ENCODE measurements at places on chromosomes 7 and 10. TPM values are rescaled to one million over a fixed set of nuclear protein-coding genes. Genes with fewer than 3 reads are reported as not detected.

- H3K4me3 ChIP-seq: no peak overlapping the region
- DNase-seq: no peak
- H3K27me3 ChIP-seq: no peaks in the 10 kb centered on the region
- H3K36me3 ChIP-seq: no peaks in the 10 kb centered on the region
- H3K27ac ChIP-seq: no peak overlapping the region
Measured at GRCh38 chr10:49564461-49565009, 25.6 kb upstream of the ERCC6 start.

DNA sequence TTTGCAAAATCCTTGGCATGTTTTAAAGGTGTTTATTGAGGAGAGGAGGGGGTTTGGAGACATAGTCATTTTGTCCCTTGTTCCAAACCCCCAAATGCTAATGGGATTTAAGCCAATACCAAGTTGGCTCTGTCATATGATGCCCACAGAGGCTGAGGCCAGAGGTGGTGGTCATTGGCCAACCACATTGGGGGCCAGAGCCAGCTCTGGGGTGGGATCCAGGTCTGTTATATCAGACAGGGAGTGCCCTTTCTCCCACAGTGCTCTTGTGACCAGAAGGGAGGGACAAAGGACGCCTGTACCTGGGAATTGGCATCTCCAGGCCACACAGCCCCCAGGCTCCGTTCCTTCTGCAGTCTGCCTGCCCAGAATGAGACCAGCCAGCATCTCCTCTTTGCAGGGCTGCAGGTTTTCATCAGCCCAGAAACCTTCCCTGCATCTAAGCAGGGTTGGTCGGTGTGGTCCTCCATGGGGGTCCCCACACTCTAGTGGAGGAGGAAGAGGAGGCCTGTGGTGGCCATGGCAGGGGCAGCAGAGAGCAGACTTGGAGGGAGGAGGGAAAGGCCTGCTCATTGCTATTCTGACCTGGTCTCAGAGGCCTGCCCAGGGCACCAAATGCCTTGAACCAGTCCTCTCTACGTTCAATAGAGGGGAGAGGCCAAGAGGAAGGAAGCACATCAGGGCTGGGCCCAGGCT, 17.9 kb downstream of the ADCYAP1R1 start:
- H3K27me3 ChIP-seq: no peaks in the 10 kb centered on the region
- H3K27ac ChIP-seq: no peak overlapping the region
- no peak for DNase-seq
- H3K36me3 ChIP-seq: no peaks in the 10 kb centered on the region
- H3K4me3 ChIP-seq: no peak overlapping the region

DNA sequence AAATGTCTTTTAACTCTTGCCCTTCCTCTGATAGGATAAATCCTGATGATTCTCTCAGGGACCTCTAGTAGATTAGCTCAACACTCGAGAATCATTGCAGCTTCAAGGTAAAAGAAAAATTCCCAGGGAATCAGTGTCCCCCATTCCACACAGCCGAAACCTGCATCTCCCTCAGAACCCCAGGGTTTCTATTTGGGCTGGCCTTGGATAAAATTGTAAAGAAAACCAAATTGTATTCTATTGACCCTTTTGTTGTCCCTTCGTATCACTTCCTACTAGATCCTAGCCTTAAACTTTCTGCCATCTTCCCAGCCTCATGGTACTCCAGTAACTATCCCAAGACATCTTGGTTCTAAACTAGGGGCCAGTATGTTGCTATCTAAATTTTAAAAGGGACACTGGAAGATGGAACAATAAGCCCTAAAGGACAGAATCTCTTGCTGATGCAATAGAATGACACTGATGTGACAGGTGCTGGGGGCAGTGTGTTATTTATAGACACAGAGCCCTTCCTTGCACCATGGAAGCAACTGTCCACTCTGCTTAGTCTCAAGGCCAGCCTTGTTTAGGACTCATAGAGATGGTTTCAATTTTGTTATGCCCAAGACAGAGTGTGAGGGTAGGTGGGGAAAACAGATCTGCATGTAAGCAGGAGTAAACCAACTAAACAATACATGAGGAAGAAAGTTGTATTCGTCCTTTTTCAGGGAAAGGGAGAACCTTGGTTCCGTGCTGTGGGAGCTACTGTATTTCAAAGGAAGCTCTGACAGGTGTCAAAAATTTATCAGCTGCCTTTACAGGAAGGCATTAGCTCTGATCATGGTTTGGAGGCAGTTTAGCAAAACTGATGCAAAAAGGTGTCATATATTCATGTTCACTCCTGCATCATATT, 7.6 kb downstream of the ASB15 start:
- no peak overlapping the region for H3K4me3 ChIP-seq
- no peak overlapping the region for H3K27ac ChIP-seq
- H3K27me3 ChIP-seq: no peaks in the 10 kb centered on the region
- no peaks in the 10 kb centered on the region for H3K36me3 ChIP-seq
- H3K4me1 ChIP-seq: no peaks in the 10 kb centered on the region

DNA sequence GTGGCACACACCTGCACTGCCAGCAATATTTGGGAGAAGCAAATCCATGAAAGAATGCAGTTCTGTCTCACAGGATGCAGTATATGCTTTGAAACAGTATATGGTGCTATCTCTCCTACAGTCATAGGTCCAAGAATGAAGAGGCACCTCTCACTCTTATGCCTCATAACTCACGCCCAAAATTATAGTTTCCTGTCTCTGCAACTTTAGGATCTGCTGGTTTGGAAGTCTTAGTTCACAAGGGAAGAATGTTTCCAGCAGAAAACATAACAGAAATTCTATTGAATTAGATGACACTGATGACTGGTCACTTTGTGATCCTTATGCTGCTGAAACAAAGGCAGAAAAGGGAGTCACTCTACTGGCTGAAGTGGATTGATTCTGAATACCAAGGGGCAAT, 5.7 kb downstream of the C10orf67 start:
- H3K27me3 ChIP-seq: no peaks in the 10 kb centered on the region
- no peak overlapping the region for H3K4me3 ChIP-seq
- H3K36me3 ChIP-seq: no peaks in the 10 kb centered on the region
- no peak for DNase-seq

DNA sequence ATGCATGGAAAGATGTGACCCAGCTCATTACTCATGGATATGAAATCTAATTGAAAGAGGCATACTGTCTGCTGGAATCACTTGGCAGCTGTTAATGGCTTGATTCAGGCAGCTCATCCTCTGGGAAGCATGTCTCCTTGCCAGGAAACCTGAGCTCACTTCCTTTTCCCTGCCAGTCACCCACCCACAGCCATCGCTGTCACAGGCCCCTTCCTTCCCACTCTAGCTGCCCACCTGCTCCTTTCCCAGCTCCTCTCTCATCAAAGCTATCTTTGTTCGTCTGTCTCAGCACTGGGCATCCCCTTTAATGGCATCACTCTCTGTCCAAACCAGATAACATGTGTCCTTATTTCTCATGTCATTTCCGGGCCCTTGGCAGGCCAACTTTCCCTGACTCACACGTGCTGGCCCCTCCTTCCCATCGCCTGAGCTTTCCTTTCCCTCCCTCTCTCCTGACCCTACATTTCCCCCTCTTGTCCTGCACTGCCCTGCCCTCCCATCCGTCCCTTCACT, 721.9 kb downstream of the TNS3 start:
- H3K4me3 ChIP-seq: no peak overlapping the region
- no peaks in the 10 kb centered on the region for H3K27me3 ChIP-seq
- no peak overlapping the region for H3K27ac ChIP-seq
- no peaks in the 10 kb centered on the region for H3K36me3 ChIP-seq
- no peaks in the 10 kb centered on the region for H3K4me1 ChIP-seq

DNA sequence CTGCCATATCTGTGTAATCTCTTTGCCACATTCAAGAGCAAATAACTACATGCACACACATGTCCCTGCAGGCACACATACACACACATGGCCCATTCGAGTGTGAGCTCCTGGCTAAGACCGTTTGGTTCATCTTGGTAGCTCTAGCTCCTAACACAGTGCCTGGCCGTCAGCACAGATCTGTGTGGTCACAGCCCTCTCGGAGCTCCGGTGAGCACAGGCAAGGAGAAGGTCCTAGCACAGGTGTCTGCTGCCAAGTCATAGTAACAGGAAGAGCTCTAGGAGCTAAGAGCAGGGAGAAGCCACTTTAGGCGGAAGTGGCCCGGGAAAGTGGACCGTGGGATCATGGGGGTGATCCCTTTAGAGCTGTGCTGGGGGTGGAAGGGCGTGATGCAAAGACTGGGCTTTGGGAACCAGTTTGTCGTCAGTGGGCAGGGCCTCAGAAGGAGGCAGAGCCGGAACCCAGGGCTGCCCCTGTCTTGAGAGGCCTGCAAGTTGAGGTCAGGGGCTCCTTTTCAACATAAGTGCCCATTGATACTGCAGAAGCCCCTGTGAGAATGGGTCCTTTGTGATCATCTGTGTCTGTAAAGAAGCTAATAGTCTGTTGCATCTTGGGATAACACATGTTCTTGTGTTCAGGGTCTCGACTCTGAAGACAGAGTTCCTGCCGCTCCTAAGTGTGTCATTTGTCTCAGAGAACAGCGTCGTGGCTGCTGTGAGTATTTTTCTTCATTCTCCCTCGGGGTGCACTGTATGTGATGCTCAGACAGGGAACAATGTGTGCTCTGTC, 16.6 kb upstream of the ARPC1B start:
- no peak overlapping the region for H3K4me3 ChIP-seq
- no peaks in the 10 kb centered on the region for H3K27me3 ChIP-seq
- no peaks in the 10 kb centered on the region for H3K36me3 ChIP-seq
- no peak overlapping the region for H3K27ac ChIP-seq
- no peaks in the 10 kb centered on the region for H3K4me1 ChIP-seq

The FAM237B gene
- not detected for polyA plus RNA-seq

The HNRNPA2B1 gene
- polyA plus RNA-seq: 483 TPM

The ADGRA1 gene
- not detected for polyA plus RNA-seq

The HOXA4 gene
- 6.6 TPM for polyA plus RNA-seq

The METTL2B gene
- polyA plus RNA-seq: 23.4 TPM
